CD4-positive, alpha-beta T cell treated with Interleukin-10 for 1 hour (primary cell): ENCODE measurements at places on chromosomes 11 and 22.

DNA sequence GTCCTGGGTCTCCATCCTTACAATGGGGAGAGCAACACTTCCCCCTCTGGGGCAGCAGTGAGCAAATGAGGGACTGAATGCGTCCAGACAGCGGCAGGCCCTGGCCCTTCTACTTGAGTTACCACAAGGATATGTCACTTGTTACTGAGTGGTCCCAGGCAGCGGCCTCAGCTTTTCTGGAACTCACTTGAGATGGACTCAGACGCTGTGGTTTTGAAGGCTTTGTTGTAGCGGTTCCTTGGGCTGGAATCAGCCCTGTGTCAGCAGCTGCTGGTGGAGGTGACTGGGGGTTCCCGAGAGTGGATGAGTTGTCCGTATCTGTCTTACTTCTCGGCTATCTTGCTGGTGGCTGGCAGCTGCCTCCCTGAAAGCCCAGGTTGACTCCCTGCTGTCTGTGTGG is 77.0 kb downstream of the MICAL2 start:
- DNase-seq, result no peak

DNA sequence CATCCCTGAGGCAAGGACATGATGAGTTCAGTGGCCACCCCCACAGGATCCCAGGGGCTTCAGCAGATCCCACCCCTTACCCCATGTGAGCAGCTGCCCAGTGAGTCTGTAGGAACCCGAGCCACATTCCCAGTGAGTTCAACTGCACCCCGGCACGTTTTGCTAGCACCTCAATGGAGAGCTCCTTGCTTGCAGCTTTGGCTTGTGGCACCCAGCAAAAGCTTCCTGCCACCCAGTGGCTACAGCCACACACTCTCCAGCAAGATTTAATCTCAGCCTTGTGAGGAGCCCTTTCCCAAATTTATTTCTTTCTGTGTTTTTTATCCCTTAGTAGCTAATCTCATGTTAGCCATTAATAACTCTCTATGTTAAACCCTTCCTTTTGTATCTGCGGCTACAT is 4.0 kb downstream of the SAA1 start:
- DNase-seq, result no peak

GRCh38 chr11:17905477-17905876 is 107.4 kb downstream of the SERGEF start:
- DNase-seq, result no peak

DNA sequence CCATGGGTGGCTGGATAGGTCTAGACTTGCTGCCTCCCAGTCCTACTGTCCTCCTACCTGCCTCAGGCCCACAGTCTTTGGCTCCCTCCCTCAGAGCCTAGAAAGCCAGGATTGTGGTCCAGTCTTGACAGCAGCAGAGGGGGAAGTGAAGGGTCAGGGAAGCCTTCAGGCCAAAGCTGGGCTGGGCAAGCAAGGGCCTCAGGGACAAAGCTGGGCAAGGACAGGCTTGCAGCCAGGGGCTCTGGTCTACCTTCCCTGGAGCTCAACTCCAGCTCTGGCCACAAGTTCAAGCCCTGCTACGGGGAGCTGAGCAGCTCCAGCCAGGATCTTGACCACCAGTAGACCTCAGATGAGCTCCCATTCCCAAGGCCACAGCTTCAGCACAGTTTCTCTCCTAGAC is 14.9 kb downstream of the LMO1 start:
- no peak for DNase-seq

- DNase-seq, result no peak
These were observed 3.6 kb upstream of the ACR start for GRCh38 chr22:50734343-50734771.

DNA sequence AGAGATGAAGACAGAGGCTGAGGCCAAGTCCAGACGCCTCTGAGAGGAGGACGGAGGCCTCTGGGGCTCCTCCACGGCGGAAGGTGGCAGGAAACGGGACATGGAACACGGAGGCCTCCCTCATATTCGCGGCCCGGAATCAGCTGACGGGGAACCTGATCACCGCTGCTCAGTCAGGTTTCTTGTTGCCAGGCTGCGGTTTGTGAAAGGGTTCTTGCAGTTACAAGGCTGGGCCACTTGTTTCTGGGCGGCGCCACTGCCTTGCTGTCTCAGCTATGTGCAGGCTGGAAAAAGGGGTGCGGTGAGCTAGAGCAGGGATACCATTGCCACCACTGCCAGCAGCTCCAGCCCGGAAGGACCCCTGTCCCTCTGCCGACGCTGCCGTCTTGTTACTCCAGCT is 10.0 kb upstream of the MMP1 start:
- DNase-seq, result no peak

GRCh38 chr11:122803716-122804115 is 34.6 kb upstream of the CRTAM start:
- DNase-seq, result no peak

DNA sequence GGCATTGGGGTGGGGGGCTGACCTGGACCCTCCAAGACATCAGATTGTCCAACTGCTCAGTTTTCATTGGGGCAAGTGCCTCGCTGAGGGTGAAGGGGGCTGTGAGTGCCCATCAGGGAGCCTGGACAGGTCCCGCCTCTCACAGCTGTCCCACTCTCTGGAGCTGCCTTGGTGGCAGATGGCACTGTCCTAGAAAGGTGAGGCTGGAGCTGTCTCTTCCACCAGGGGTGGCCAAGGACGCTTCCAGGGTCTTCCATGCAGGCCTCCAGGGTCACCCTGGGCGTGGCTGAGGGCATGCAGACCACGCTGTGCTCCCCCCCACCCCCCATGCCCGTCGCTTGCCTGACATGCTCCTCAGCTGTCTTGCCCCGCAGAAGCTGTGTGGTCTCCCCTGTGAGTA is 53.5 kb upstream of the CCDC188 start:
- no peak for DNase-seq

GRCh38 chr22:22907551-22908494 is 20.2 kb downstream of the IGLL5 start:
- no peak for DNase-seq

- no peak for DNase-seq
These were observed 154.0 kb upstream of the TENM4 start for GRCh38 chr11:79594834-79595233.

- no peak for DNase-seq
These were observed 41.7 kb downstream of the MICAL3 start for GRCh38 chr22:17982572-17983141.
